ENCODE measurements at places on chromosomes 5 and 9. TPM values are rescaled to one million over a fixed set of nuclear protein-coding genes. Genes with fewer than 3 reads are reported as not detected.

DNA sequence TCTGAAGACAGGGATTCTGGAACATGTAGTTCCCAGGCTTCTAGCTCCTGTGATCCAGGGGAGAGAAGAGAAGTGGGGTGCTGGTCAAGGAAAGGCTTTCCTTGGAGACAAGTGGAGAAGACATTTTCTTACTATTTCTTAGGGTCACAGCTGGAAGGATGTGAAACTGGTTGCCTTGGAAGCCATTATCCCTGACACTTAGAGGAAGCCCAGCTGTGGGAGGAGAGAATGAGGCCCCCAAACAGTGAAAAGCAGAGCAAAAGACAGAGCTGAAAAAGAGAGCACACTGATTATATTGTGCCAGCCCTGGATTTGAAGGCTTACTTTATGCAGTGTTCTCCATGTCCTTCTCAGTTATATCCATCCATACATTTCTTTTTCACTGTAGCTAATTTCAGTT lies 17.5 kb upstream of the SHB start:
- peaks cover 11% of the 10 kb centered on the region for H3K4me1 ChIP-seq
- no peak overlapping the region for H3K4me3 ChIP-seq
- no peak for DNase-seq
- no peak overlapping the region for H3K27ac ChIP-seq

- H3K4me1 ChIP-seq: no peaks in the 10 kb centered on the region
- no peak overlapping the region for H3K4me3 ChIP-seq
- DNase-seq: no peak
- no peaks in the 10 kb centered on the region for H3K36me3 ChIP-seq
- no peak overlapping the region for H3K27ac ChIP-seq
These were observed 15.4 kb upstream of the FANCC start for GRCh38 chr9:95332860-95333259.

- peaks cover 6% of the 10 kb centered on the region for H3K4me1 ChIP-seq
- H3K36me3 ChIP-seq: no peaks in the 10 kb centered on the region
- H3K4me3 ChIP-seq: peak overlapping the region; percentile 70
- no peak for DNase-seq
- H3K27me3 ChIP-seq: no peaks in the 10 kb centered on the region
These were observed 15.6 kb upstream of the PTBP3 start for GRCh38 chr9:112349008-112349333.

- no peak overlapping the region for H3K27ac ChIP-seq
- H3K27me3 ChIP-seq: no peaks in the 10 kb centered on the region
- no peaks in the 10 kb centered on the region for H3K36me3 ChIP-seq
- H3K4me3 ChIP-seq: no peak overlapping the region
- DNase-seq: no peak
These were observed 1864.2 kb upstream of the WWC1 start for GRCh38 chr5:166427211-166427610.

FBLL1 gene
- 2.5 TPM for polyA plus RNA-seq

DNA sequence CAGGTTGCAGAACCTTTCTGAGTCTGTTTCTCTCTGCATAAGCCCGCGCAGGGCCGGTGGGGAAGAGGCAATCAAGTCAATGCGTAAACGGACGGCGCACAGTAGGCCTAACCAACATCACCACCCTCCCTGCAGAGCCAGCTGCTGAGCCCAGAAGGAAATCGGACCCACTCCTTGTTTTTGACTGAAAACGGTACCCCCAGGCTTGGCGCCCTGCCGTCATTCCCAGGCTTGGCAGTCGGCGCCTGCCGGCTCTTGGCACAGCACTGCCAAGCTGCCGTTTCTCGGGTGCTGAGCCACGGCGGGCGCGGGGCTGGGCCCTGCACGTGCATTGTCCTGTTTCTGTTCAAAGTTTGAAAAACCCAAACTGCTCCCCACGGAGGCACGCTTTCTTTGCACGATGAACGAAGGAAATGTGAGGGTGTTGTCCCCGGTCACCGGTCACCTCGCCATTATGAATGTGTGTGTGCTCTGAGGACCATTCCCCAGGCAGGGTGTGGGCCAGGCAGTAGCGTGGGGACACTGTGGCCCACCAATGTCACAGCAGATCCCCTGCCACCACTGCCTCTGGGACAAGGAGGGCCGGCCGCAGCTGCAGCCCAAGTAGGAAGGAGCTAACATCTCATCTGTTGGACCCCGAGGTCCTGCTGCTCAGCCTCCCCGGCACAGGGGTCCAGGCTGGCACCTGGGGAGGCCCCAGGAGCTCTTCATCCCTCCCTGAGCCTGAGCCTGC lies 20.1 kb downstream of the FIBCD1 start:
- H3K4me1 ChIP-seq: no peaks in the 10 kb centered on the region
- DNase-seq: no peak
- no peak overlapping the region for H3K27ac ChIP-seq

GRCh38 chr9:75885652-75886051 lies 4.8 kb upstream of the PCSK5 start:
- peaks cover 4% of the 10 kb centered on the region for H3K4me1 ChIP-seq
- no peak overlapping the region for H3K27ac ChIP-seq
- no peaks in the 10 kb centered on the region for H3K27me3 ChIP-seq
- H3K4me3 ChIP-seq: no peak overlapping the region
- DNase-seq: no peak
- no peaks in the 10 kb centered on the region for H3K36me3 ChIP-seq

GZMA gene
- not detected for polyA plus RNA-seq

All from endothelial cell of umbilical vein (primary cell).